ENCODE measurements at places on chromosomes 4 and X.

- DNase-seq, result no peak
Observed at GRCh38 chrX:16750136-16750535, 30.7 kb downstream of the SYAP1 start.

DNA sequence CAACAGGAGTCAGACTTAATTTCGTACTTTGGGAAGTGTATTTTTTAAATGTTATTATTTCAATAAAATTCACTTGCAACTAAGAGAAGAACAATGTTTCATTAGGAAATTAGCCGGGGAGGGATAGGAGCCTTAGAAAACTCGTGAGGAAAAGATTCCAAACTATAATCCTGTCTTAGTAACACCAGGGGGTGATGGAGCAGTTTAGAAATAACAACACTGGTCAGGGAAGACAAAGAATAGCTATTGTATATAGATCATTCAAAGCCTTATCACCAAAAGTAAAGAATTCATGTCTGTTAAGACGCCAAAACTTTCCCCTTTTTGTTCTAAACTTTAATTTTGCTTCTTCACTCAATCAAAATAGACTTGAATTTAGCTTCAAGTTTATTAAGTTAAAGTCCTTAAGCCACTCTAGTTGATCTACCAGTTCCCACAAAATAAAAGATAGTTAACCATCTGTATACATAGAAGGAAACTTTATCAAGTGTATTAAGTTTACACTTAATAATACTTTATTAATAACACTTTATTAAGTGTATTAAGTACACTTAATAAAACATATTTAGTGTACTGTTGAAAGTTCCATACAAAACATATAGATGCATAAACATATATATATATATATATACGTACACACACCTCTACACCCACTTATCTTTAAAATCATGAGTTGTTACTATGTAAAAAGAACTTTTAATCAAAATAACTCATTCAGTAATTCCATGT lies 60.5 kb downstream of the ARAP2 start:
- no peak for DNase-seq

DNA sequence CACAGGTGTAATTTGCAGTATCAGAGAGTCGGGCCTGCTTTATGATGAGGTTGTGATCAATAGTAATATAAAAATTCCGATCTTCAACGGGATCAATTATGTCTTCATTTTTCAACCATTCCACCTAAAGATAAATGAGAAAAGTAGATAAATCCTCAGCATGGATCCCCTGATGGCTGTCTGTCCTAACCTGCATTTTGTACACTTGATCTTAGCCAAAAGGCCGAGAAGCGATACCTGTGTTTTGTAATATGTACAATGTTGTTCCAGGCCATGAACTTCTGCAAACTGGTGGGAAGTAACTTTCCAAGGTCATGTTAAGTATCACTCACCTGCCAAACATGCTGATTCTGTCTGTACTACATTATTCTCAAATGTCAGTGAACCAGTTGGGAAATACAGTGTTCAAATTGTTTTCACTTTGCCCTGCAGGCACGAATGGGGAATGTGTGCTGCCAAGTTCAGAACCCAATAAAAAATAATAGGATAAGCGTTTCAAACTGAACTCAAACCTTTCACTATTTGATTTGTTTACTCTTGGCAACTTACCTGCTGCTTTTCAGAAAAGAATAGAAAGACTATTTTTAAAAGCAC lies 298.1 kb downstream of the UNC5C start:
- no peak for DNase-seq

DNA sequence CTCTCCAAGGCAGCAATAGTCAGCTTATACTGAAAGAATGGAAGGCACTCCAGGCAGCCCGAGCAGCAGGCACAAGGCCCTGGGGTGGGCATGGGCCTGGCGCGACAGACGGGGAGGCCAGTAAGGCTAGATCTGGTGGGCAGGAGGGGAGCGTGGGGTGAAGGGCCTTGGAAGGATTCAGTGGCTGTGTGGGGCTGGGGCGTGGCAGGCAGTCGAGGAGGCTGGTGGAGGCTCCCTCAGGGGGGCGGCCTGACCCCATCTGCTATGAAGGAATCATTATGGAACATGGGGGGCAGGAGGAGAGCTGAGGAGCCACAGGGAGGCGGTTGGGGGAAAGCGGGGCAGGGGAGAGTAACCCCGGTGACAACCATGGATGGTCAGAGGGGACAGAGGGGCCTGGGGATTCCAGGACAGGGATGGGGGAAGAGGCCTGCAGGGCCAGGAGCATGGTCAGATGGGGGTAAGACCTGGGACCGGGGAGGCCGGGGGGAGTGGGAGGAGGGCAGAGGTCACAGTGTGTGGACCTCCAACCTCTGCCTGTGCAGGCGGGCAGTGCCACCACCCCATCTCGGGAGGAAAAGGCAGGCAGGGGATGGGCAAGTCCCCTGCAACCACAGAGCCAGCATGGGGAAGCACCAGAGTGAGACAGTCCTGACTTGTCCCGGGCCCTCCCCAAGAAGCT lies 70.3 kb downstream of the ACOX3 start:
- no peak for DNase-seq

DNA sequence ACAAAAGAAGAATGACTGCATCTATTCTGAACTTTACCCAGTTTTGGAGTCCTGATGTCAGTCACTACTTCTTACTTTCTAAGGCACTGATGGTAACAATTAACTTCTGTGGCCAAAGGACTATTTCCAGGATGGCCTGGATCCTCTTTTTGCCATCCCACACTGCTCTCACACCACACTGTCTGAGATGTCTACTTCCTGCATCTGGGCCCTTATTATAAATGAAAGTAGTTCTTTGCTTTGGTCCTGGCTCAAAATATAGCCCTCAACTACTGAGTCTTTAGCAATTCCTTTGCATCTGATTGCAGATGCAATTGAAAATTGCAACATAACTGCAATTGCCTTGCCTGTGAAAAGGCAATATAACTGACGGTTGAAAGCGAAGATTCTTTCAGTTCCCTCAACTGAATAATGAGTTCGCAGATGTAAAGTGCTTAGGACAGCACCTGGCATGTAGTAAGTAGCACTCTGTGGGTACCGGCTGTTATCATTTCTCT lies 44.2 kb downstream of the COQ2 start:
- DNase-seq, result no peak

GRCh38 chrX:120749141-120749846 lies 119.4 kb upstream of the C1GALT1C1 start:
- no peak for DNase-seq

DNA sequence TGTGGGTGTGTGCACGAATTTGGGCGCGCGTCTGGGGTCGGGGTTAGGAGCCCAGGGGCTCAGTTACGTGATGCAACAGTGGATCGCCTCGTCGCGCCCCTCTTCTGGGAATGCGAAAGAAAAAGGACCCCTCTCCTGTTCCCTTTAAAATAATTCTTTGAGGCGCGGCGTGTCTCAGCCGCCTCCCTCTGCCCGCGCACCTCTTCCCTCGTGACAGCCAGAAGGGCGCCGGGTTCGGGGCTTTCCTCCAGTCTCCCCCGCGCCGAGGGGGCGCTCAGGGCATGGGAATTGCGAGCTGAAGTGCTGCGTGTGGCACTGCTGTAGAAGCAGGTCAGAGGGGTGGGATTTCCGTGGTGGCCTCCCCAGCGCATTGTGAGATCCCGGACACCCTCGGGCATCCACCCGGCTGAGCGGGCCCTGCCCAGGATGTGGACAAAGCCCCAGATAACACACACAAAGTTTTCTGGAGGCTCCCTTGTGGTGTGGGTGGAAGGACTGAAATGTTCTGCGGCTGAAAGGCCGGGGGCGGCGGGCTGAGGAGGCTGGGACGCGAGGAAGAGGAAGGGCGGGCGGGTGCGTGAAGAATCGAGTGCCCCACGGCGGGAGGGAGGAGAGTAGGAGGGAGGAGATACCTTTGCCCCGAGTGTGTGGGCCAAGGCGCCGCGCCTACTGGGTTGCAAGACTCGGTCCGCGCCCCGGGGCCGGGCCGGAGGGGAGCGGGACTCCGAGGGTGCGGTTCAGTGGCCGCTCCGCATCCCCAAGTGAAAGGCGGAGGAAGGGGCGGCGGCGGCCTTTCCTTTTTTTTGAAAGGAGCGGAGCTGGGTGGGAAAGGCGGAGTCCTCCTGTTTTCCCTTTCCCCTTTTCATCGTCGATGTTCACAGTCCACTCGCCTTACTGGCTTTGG lies 752 bp downstream of the SEPTIN11 start:
- DNase-seq, result peak; percentile 23

DNA sequence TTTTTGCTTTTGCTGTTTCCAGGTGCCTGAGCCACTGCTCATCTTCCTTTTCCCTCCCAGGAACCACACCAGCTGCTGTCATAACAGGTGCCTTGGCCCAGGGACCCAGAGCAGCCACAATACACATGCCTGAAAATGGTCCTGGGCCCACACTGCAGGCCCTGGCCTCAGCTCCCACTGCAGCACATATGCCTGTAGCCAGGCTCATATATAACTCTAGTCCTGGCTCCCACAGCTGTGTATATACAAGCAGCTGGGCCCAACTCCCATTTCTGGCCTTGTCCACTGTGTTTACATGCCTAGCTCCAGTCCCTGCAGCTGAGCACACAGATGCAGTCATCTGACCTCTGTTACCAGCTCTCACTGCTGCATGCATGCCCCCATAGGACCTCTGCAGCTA lies 930.5 kb downstream of the ADGRL3 start:
- no peak for DNase-seq

- no peak for DNase-seq
Observed at GRCh38 chr4:125551967-125552366, 237.2 kb downstream of the FAT4 start.

DNA sequence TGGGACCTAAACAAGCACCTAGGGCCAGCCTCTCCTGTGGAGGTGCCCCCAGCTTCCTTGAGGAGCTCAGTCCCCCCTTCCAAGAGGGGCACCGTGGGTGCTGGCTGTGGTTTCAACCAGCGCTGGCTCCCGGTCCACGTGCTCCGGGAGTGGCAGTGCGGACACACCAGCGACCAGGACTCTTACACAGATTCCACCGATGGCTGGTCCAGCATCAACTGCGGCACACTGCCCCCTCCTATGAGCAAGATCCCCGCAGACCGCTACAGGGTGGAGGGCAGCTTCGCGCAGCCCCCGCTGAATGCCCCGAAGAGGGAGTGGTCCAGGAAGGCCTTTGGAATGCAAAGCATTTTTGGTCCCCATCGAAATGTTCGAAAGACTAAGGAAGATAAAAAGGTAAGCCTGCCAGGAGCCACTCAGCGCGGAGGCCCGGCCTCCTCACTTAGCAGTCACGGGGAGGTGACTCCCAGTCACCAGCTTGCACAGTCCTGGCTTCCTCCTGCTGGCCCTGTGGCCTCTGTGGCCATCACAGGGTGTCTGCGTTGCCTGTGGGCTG lies 24.9 kb downstream of the RGS12 start:
- no peak for DNase-seq

GRCh38 chrX:133610056-133610455 lies 194.8 kb upstream of the GPC4 start:
- no peak for DNase-seq

- DNase-seq, result no peak
Observed at GRCh38 chr4:53830511-53830910, 233.9 kb downstream of the CHIC2 start.

DNA sequence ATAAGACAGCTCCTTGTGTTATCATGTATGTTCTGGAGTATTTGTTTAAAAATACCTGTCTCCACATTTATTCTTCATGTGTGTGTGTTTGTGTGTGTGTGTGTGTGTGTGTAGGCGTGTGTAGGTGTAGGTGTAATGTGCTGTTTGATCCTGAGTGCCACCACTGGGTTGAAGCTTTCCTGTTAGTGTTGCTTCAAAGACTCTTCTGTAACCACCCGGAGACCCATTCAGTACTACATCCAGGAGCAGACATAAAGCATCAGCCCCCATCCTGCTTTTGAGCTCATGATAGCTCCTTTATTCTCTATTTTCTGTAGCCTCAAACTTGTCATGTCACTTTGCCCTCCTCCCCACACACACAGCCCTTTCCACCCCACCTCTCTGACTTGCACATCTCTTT lies 3.0 kb upstream of the ZDHHC9 start:
- no peak for DNase-seq

- DNase-seq, result no peak
Observed at GRCh38 chrX:31522760-31523159, 450.9 kb upstream of the FTHL17 start.

- DNase-seq, result no peak
Observed at GRCh38 chr4:24559889-24560288, 24.5 kb downstream of the DHX15 start.

DNA sequence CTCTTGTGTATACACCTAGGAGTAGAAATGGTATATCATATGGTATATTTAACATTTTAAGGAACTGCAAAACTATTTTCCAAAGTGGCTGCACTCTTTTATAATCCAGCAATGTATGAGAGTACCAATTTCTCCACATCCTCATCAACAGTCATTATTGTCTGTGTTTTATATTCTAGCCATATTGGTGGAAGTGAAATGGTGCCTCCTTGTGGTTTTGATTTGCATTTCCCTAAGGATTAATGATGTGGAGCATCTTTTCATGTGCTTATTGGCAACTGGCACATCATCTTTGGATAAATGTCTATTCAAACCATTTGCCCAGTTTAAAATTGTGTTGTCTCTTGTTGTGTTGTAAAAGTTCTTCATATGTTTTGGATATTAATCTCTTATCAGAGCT lies 9.6 kb downstream of the BMP15 start:
- DNase-seq, result no peak

DNA sequence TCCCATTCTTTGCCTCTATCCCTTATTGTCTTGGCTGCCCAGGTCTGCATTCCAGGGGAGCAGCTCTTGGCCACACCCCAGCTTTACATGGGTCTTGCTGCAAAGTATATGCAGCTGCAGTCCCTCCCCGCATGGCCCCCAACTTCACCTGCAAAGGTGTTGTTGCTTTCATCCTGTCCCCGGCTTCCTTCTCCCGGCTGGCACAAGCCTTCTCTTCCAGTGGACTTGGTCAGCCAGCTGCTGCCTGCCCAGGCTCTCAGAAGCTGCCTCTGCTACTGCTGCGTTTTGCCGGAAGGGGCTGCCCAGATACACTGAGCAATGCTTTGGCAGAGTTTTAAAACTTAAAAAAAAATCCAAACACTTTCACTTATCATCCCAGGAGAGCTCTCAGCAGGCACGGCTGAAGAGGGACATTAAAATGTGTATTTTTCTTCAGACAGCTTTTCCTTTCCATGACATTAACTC lies 121.2 kb upstream of the PDLIM3 start:
- DNase-seq, result peak; percentile 6

DNA sequence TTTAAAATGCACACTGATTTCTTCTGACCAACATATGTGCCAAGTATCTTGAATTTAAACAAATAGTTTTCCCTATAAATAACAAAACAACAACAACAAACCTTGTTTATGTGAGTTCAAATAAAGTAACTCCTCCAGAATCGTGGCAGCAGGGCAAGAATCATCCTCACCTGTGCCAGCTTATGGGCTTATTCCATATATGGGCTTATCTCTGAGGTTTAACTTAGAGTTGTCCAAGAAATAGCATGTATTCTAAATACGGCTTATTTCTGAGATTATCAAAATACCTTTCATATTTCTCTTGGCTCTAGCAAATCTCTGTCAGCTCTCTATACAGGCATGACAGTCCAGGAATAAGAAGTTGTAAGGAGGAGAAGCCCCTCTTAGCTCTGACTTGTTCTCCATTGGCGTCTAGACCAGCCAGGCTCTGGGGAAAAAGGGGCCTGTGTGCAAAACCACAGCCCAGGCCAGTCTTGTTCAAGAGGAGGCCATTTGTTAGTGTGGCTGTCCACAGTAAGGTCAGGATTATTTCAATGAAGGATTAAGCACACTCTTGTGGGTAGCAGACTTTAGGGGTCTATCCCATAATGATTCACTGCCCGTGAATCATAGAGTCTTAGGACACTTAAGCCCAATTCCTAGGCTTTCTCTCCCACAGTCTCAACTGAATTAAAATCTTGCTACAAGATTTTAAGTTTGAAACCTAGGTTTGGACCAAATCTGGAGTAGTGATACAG lies 63.2 kb downstream of the FRAS1 start:
- no peak for DNase-seq

GRCh38 chrX:77953708-77954107 lies 15.7 kb downstream of the PGAM4 start:
- DNase-seq, result no peak

GRCh38 chr4:31674313-31674947 lies 954.3 kb downstream of the PCDH7 start:
- DNase-seq, result no peak
